CD4-positive, alpha-beta memory T cell (primary cell): ENCODE measurements at places on chromosomes 3 and 15.

DNA sequence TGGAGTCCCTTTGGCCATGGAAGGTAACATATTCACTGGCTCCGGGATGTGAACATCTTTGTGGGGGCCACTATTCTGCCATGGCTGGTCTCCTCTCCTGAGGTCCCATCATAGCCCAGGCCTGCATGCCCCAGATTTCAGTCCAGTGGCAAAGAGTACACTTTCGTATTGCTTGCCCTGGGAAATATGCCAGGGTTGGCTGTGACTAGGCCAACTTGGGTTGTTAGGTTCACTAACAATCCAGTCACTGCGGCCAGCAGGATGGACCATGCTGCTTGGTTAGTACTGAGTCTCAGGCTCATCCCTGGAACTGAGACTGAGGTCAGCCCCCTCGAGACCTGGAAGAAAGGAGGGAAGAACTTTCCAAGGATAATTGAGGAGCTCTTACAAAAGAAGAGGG lies 9.8 kb upstream of the EEFSEC start:
- no peak for DNase-seq

DNA sequence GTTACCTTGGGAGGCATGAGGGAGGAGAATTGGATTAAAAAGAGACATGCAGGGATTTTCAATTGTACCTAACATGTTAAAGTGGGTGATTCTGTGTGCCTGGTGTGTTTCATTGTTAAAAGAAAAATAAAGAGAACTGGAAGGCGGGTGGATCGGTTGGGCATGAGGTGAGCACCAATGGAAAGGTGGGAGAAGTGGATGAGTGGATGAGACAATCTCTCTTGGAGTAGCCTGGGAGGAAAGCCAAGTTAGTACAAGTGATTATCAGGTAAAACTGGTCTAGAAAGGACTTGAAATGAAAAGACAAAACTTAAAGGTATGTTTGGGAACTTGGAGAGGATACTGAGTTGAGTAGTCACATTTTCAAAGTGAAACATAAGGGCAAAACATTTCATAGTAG lies 12.1 kb downstream of the VEPH1 start:
- DNase-seq = no peak

- DNase-seq = no peak
Observed at GRCh38 chr15:25909325-25909724, 46.2 kb upstream of the ATP10A start.

DNA sequence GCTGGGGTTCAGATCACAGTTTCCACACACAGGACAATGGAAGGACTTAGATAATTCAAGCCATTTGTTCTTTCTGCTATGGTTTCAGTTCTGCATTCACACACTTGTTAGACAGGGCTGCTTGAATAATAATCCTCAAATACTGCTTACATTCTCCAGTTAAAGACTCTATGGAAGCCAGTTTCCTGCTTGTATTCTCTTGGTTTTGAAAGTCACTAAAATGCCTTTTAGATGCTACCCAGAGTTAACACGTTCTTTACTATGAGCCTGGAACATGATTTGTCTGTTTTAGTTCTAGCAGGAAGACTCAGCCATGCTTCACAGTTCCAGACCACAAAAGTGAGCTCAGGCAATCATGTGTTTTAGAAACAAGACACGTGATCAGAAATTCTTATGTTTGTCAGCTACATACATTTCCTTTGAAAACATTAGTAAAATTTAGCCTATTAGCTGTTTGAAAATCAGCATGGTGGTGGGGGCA lies 152.4 kb downstream of the LEKR1 start:
- DNase-seq = no peak

DNA sequence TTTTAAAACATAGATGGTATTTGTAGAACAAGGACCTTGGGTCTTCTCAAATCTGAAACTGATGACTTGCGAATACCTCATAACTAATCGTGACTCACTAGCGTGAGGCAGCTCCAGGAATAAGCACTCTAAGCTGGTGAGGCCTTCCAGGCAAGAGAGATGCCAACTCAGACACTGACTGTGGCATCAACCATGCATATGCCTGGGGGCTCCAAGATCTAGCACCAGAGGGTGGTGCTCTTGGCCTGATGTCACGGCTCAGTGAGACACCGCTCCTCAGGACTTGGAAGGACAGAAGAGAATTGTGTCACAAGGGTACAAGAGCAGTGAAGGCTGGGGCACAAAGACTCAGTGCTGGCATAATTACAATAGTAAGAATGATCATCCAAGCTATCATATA lies 125.0 kb upstream of the TRIM42 start:
- no peak for DNase-seq

DNA sequence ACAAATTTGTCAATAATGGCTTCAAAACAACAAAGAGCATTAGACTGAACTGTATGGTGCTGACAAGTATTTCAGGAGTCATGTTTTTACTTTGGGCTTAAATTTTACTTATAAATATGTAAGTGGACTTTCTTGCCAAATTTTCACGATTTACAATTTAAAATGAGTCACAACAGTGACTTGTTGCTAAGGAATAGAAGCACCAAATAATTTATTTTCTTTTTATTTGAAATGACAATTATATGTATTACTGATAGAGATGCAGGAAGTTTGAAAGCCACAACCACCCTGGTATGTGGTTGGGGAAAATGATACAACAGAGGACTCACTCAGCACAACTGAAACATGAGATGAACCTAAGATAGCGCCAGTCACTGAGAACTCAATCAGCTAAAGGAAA lies 90.3 kb downstream of the FMN1 start:
- peak; percentile 80 for DNase-seq

- DNase-seq = peak; percentile 32
Observed at GRCh38 chr3:28210968-28211713, 30.3 kb upstream of the CMC1 start.

GRCh38 chr3:33218446-33219174 lies at the start of gene SUSD5:
Gene SUSD5 (minus strand): TSS chr3:33218810. CDS start chr3:33218797, 13 bp downstream.
- DNase-seq = no peak

- no peak for DNase-seq
Observed at GRCh38 chr3:100105501-100105900, 8.8 kb downstream of the FILIP1L start.
